ENCODE measurements at places on chromosomes 11 and 22.

- DNase-seq, result no peak
These were observed 138.2 kb upstream of the MTMR2 start for GRCh38 chr11:96062134-96062533.

DNA sequence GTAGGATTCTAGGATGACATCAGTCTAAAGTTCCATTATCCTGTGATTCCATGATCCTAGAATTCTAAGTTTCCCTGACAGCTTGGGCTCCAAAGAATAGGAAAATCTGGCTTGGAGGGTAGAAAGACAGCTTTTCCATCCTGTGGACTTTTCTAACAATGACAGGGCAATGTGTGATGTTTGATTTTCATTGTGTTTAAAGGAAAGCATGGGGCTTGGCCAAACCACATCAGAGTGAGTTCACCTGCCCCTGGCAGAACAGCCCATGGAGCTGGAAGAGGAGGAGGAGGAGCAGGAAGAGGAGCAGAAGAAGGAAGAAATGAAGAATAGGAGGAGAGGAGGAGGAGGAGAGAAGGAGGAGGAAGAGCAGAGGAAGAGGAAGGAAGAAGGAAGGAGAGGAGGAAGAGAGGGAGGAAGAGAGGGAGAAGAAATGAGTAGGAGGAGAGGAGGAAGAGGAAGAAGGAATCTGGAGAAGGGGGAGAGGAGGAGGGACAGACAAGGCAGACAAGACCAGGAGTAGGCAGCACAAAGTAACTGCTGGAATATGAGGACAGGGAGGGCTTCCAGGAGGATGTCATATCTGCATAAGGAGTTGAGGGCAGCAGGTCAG lies 53.1 kb upstream of the WNT11 start:
- DNase-seq, result no peak

- no peak for DNase-seq
These were observed 133.7 kb downstream of the CTTN start for GRCh38 chr11:70532066-70532440.

DNA sequence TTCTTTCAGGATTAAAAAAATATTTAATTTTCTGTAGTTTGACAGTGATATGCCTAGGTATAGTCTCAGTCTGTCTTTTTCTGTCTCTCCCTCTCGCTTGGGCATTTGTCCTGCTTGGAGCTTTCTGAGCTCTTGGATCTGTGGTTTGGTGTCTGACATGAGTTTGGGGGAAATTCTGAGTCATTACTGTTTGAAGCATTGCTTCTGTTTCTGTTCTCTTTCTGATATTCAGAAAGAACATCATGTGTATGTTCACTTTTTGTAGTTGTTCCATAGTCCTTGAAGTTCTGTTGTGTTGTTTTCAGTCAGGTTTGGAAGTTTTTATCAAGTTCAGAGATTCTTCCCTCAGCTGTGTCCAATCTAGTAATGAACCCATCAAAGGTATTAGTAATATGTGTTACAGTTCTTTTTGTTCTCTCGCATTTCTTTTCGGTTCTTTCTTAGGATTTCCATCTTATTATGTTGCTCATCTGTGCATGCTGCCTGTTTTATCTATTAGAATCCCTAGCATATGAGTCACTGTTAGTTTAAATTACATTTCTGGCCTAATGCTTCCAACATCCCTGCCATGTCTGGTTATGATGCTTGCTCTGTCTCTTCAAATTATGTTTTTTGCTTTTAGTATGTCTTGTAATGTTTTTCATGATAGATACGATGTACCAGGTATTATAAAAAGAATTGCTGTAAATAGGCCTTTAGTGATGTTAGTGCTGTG lies 48.4 kb downstream of the DDX10 start:
- DNase-seq, result peak; percentile 23

GRCh38 chr11:70126494-70126893 lies 48.4 kb downstream of the ANO1 start:
- no peak for DNase-seq

DNA sequence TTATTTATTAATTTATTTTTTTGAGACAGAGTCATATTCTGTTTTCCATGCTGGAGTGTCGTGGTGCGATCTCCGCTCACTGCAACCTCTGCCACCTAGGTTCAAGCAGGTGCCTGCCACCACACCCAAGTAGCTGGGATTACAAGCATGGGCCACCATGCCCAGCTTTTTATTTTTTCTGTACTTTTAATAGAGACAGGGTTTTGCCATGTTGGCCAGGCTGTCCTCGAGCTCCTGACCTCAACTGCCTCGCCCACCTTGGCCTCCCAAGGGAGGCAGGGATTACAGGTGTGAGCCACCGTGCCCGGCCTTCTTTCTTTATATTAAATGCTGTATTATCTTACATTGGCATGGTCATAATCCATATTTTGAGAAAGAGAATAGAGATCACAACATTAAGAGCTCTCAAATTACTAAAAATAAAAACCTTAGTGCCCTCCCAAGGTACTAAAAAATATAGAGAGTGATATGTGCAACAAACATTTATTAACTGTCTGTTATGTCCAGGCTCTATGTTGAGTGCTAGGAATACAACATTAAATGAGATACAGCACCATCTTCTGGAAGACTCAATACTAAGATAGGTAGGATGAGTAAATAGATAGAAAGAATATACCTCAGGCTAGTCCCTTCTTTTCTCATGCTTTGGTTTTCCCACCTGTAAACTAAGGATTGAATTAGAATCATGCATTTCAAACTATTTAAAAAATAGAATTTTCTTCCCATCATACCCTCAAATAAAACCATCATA lies 84.1 kb downstream of the BBOX1 start:
- DNase-seq, result no peak

GRCh38 chr11:42972741-42973140 lies 339.1 kb upstream of the API5 start:
- DNase-seq, result no peak

GRCh38 chr11:8344346-8344745 lies 80.7 kb upstream of the LMO1 start:
- DNase-seq, result no peak

DNA sequence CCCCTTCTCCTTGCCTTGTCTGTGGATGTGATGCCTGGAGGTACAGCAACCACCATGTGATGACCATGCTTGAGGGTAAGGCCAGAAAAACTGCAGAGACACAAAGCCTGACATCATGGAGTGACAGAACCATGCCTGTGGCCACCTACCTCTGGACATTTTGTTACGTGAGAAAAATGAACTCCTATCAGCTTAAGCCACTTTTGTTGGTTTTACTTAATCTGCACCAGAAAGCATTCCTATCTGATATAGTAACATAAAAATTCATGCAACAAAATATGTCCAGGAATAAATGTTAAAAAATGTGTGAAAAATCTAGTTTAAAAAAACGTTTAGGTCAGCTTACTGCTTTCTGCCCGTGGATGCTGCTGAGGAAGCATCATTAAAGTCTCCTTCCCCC lies 42.6 kb upstream of the P4HA3 start:
- DNase-seq, result no peak

DNA sequence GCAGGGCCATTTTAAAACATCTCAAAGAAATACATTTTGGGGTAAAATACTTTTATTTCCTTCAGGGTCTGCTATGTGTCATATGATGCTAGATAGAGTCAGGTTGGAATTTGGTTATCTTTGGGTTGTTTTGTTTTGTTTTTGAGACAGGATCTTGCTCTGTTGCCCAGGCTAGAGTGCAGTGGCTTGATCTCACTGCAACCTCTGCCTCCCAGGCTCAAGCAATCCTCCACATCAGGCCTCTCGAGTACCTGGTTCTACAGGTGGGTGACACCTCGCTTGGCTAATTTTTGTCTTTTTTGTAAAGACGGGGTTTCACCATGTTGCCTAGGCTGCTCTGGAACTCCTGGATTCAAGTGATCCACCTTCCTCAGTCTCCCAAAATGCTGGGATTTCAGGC lies 17.3 kb downstream of the DENND5A start:
- DNase-seq, result no peak

DNA sequence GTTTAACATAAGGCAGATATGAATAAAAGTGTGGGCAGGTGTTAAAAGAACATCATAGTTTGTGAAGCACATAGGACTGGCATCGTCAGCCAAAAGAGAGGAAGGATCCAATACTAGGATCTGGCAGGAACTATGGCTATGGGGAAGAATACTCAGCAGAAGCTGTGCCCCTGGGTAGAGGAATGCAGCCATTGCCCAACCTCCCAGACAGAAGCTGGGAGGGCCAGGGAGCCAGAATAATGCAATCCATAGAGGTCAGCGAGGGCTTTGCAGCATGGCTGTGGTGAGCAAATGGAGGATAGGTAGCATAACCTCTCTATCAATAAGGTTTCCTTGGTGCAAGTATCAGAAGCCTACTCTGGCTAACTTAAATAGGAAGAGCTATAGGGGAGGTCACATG lies 11.7 kb upstream of the CSTF3 start:
- no peak for DNase-seq

Data from GM13977 (cell line).